ENCODE measurements at places on chromosomes 1 and 21. TPM values are rescaled to one million over a fixed set of nuclear protein-coding genes. Genes with fewer than 3 reads are reported as not detected.

DNA sequence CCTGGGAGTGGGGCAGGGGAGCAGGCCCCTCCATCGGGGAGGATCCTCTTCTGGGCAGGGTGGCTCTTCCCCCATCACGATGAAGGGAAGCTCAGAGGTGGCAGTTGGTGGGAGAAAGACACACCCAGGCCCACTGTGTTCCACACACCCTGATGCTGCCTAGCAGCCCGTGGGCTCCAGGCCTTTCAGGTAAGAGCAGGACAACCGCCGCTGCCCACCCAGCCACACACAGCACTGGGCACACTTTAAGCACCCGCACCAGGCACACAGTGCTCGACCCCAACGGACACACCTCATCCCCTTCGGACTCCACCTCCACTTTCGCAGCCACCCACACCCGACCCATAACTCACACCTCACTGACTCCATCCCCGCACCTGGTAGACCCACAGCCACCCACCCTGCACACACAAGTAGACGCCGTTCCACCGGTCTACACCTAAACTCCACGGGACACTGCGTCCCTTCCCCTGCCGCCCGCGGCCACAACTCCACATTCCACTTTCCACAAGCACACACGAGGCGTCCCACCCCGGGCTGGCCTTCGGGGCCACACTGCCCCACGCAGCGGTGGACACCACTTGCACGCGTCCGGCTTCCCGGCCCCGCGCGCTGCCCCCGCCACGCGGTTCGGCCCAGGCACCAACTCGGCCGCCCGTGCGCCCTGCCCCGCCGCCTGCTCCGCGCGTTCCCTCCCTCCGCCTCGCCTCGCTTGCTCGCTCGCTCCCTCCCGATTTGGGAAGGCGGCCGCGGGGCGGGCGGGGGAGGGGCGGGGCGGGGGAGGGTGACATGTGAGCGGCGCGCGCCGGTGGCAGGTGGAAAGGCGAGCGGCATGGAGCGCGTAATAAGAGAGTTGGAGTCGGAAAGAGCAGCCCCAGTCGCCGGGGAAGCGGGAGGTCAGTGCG lies at the start of gene KCNQ4:
Gene KCNQ4, plus strand, starts transcription at position 787 of the 905 bp plus-strand sequence. CDS start 307 bp downstream, outside the sequence.
- no peak within 1 kb of the TSS for H3K27ac ChIP-seq
- H3K4me3 ChIP-seq: peak within 1 kb of the TSS; percentile 64
- peaks cover 6% of the 10 kb centered on the region for H3K4me1 ChIP-seq

GRCh38 chr1:168007691-168008090 lies 70.8 kb upstream of the MPC2 start:
- peaks cover 34% of the 10 kb centered on the region for H3K36me3 ChIP-seq
- no peaks in the 10 kb centered on the region for H3K4me1 ChIP-seq
- H3K27ac ChIP-seq: no peak overlapping the region
- H3K4me3 ChIP-seq: no peak overlapping the region
- H3K27me3 ChIP-seq: no peaks in the 10 kb centered on the region

DNA sequence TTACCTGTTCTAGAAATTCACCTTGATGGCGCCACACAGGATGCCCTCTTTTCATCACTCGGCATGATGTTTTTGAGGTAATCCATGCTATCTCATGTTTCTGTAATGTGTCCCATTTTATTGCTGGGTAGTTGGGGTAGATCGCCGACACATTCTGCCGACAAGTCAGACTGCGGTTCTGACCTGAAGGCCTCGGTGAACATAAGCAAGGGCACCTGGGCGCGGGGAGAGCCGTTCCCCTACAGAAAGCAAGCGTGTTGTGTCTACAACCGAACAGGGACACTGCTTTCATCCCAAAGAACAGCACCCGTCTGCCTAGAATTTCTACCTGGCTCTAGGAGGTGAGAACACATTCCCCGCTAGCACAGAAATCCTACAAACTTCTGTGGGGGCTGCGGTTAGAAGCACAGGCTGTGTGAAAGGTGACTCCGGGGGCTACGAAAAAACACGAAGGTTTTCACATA lies 149.2 kb downstream of the PPIAL4G start:
- no peaks in the 10 kb centered on the region for H3K27me3 ChIP-seq
- peak overlapping the region; percentile 85 for H3K4me3 ChIP-seq
- H3K36me3 ChIP-seq: no peaks in the 10 kb centered on the region

DNA sequence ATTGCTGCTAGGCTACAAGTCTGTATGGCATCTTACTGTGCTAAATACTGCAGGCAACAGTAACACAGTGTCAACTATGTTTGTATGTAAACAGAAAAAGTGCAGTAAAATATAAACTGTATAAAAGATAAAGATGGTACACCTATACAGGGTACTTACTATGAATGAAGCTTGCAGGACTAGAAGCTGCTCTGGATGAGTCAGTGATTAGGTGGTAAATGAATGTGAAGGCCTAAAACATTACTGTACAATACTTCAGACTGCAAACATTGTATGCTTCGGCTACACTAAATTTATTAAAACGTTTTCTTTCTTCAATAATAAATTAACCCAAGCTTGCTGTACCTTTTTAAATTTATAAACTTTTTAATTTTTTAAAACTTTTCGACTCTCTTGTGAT lies 97.1 kb downstream of the HLX start:
- H3K4me3 ChIP-seq: no peak overlapping the region
- no peaks in the 10 kb centered on the region for H3K27me3 ChIP-seq
- H3K27ac ChIP-seq: no peak overlapping the region
- no peaks in the 10 kb centered on the region for H3K36me3 ChIP-seq
- no peak for DNase-seq

- no peaks in the 10 kb centered on the region for H3K36me3 ChIP-seq
- H3K27me3 ChIP-seq: no peaks in the 10 kb centered on the region
- peaks cover 12% of the 10 kb centered on the region for H3K4me1 ChIP-seq
Observed at GRCh38 chr1:234709473-234710228, 99.7 kb upstream of the IRF2BP2 start.

DNA sequence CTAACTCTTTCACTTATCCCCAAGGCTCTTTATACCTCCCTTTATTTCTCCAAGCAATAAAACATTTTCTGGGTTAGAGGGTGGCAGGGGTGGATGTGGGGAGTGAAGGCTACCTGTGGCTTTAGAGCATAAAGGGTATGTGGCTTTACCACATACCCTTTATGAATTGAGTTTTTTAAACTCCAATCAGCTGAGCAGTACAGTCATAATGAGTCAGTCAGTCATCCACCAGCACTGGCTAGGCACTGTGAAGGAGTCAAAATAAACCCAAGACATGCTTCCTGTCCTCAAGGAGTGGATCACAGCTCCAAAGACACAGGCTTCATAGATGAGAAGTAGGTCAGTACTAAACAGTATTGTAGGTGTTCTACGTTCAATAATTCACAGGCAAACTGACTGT lies 2.6 kb upstream of the TDRD10 start:
- peaks cover 33% of the 10 kb centered on the region for H3K4me1 ChIP-seq
- no peaks in the 10 kb centered on the region for H3K36me3 ChIP-seq
- peaks cover 28% of the 10 kb centered on the region for H3K27me3 ChIP-seq
- no peak overlapping the region for H3K27ac ChIP-seq
- no peak for DNase-seq
- H3K4me3 ChIP-seq: no peak overlapping the region

GRCh38 chr1:236524895-236525184 lies 1.1 kb downstream of the LGALS8 start:
- peak overlapping the region; percentile 99 for H3K4me3 ChIP-seq
- no peaks in the 10 kb centered on the region for H3K27me3 ChIP-seq
- peak overlapping the region; percentile 98 for H3K27ac ChIP-seq
- peaks cover 30% of the 10 kb centered on the region for H3K36me3 ChIP-seq
- DNase-seq: no peak

The PTCH2 gene
- 0.69 TPM for total RNA-seq

The CRYZ gene
- 26.7 TPM for total RNA-seq

The KIAA1614 gene
- 0.09 TPM for total RNA-seq

Data from activated CD4-positive, alpha-beta T cell treated with anti-CD3 and anti-CD28 coated beads for 36 hours (primary cell).